ENCODE measurements at places on chromosomes 4 and X. TPM values are rescaled to one million over a fixed set of nuclear protein-coding genes. Genes with fewer than 3 reads are reported as not detected.

DNA sequence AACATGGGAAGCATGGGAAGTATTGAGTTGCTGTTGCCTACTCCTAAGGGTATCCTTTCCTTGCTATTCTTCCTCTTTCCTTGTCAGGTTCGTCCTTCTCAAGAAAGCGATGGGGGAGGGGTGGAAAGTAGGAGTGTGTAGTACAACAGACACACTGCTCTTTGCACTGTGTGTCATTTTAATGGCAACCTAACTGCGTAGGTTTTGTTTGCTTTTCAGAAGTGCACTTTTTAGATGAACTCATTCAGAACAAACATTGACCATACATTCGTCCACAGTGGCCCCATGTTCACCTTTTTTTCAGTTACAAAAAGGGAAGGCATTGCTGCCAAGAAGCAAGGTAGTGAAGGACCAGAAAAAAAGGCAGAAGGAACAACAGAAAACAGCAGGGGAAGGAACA, 10.2 kb upstream of the YIPF6 start:
- H3K4me1 ChIP-seq: peaks cover 2% of the 10 kb centered on the region
- H3K36me3 ChIP-seq: no peaks in the 10 kb centered on the region
- peaks cover 2% of the 10 kb centered on the region for H3K27me3 ChIP-seq
- no peak for DNase-seq

The DSPP gene
- total RNA-seq: not detected

GRCh38 chr4:36133658-36134057, 110.7 kb downstream of the ARAP2 start:
- H3K4me3 ChIP-seq: no peak overlapping the region
- H3K4me1 ChIP-seq: peaks cover 3% of the 10 kb centered on the region
- no peaks in the 10 kb centered on the region for H3K27me3 ChIP-seq
- DNase-seq: no peak

GRCh38 chr4:183618681-183619080, 40.3 kb downstream of the RWDD4 start:
- H3K36me3 ChIP-seq: no peaks in the 10 kb centered on the region
- DNase-seq: no peak
- no peaks in the 10 kb centered on the region for H3K4me1 ChIP-seq
- no peak overlapping the region for H3K4me3 ChIP-seq

DNA sequence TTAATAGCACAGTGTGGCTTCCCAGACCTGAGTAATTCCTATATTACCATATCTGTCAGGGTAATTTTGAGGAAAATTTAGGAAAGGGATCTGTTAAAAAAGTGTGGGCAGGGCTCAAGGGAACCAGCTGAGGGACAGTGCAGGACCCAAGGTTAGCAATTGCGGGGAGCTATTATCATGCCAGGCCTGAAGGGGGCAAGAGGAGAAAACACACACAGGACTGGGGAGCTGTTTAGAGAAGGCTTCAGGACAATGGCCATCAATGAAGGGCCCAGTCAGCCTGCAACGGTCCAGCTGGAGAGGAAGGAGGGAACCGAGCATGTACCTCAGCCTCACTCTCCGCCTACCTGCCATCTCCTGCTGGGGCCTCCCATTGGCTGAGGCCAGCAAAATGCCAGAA, 19.0 kb upstream of the NHS start:
- no peak overlapping the region for H3K4me3 ChIP-seq
- H3K27me3 ChIP-seq: peaks cover 7% of the 10 kb centered on the region
- DNase-seq: no peak
- H3K36me3 ChIP-seq: no peaks in the 10 kb centered on the region

DNA sequence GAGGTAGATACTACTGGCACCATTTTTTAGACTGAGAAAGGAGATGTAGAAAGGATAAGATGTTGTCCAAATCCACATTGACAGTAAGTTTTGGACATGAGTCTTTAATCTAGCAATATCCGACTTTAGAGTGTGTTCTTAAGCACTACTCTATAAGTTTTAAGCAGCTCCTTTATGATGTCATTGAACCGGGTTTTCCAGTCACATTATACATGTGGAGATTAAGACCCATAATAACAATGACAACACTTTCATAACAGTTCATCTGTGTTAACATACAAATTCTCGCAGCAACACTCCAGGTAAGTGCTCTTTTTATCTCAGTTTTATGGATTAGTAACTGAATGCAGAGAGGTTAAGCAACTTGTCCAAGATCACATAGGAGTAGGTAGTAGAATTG, 30.3 kb upstream of the CXCL8 start:
- H3K4me3 ChIP-seq: no peak overlapping the region
- no peaks in the 10 kb centered on the region for H3K27me3 ChIP-seq
- H3K4me1 ChIP-seq: no peaks in the 10 kb centered on the region
- no peak overlapping the region for H3K27ac ChIP-seq
- DNase-seq: no peak

The FMR1NB gene
- not detected for total RNA-seq

DNA sequence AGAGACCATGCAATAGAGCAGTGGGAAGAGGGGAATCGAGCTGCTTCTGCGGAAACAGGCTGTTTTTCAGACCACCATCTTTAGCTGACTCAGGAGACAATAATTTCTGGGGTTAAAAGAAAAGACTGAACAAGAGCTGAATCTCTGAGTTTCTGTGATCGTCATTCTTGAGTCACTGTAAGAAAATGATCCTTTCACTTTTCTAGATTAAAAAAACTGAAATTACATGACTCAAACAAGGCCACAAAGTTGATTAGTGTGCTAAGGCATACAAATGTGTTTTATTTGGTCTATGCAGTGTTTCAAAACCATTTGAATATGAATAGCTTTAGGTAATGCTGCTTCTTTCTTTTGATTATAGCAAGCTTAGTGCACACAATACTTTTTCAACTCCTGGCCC, 194.4 kb upstream of the RPL34 start:
- H3K27me3 ChIP-seq: peaks cover 3% of the 10 kb centered on the region
- H3K4me1 ChIP-seq: peaks cover 33% of the 10 kb centered on the region
- peaks cover 3% of the 10 kb centered on the region for H3K36me3 ChIP-seq

The ALAS2 gene
- total RNA-seq: not detected

The TMEM154 gene
- 21.2 TPM for total RNA-seq

DNA sequence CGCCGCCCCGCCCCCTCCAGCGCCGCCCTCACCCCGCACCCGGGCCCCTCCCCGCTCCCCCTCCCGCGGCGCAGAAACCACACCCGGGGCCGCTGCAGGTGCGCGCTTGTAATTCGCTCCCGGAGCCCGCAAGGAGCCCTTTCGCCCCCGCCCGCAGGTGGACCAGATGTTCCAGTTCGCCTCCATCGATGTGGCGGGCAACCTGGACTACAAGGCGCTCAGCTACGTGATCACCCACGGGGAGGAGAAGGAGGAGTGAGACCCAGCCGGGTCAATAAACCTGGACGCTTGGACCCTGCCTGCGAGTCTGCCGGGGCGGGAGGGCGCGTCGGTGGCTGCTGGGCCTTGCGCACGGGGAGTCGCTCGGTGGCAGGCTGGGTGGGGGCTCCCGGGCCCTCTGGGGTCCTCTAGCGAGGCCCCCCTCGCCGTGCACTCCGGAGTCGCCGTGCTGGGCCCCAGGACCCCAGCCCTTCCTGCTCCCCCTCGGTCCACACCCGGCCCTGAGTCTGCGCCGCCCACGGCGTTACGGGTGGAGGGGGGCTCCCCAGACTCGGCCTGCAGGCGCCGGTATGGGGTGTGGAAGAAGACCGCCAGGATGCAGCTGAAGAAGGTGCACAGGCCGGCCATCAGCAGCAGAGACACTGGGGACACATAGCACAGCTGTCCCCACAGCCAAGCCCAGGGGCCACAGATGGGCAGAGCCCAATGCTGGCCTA, 7.1 kb downstream of the SLC49A3 start:
- no peaks in the 10 kb centered on the region for H3K36me3 ChIP-seq
- H3K27ac ChIP-seq: no peak overlapping the region
- H3K27me3 ChIP-seq: no peaks in the 10 kb centered on the region
- DNase-seq: peak; percentile 54
- no peak overlapping the region for H3K4me3 ChIP-seq
- peaks cover 4% of the 10 kb centered on the region for H3K4me1 ChIP-seq

DNA sequence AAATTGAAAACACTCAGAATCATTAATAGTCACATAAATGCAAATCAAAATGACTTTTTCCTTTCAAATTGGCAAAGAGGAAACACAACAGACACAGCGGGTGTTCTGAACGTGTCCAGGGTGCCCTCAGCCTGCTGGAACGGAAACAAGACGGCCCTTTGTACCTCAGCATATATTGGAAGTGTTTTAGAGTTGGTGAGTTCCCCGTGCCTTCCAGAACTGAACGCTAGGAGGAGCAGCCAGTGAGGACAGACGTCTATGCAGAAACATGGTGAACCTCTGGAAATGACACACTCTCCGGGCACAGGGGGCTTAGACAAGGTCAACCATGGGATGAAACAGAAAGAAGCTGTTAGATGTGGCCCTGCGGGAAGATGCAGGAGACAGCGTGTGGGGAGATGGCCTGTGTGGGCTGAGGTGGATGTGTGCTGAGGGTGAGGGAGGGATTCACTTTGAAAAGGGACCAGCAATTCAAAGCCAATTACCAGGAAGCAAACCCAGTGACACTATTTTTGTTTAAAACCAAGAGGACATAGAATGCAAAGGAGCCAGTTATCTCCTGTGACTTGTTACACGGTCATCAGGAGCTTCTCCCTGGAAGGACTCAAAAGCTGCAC, 40.4 kb downstream of the RNF212 start:
- H3K4me1 ChIP-seq: peaks cover 10% of the 10 kb centered on the region
- H3K36me3 ChIP-seq: no peaks in the 10 kb centered on the region
- H3K27ac ChIP-seq: no peak overlapping the region
- peak; percentile 75 for DNase-seq

- no peak overlapping the region for H3K4me3 ChIP-seq
- peaks cover 11% of the 10 kb centered on the region for H3K27me3 ChIP-seq
- no peaks in the 10 kb centered on the region for H3K36me3 ChIP-seq
- H3K27ac ChIP-seq: no peak overlapping the region
- H3K4me1 ChIP-seq: no peaks in the 10 kb centered on the region
- no peak for DNase-seq
Observed at GRCh38 chr4:151238477-151238876, 38.5 kb upstream of the PRSS48 start.

DNA sequence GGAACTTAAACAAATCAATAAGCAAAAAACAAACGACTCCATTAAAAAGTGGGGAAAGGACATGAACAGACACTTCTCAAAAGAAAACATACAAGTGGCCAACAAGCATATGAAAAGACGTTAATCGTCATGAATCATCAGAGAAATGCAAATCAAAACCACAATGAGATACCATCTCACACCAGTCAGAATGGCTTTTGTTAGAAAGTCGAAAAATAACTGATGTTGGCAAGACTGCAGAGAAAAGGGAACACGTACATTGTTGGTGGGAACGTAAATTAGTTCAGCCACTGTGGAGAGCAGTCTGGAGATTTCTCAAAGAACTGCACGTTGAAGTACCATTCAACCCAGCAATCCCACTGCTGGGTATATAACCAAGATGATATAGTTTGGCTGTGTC, 23.7 kb downstream of the NEUROG2 start:
- no peaks in the 10 kb centered on the region for H3K36me3 ChIP-seq
- no peak overlapping the region for H3K27ac ChIP-seq
- DNase-seq: no peak
- no peak overlapping the region for H3K4me3 ChIP-seq
- H3K4me1 ChIP-seq: no peaks in the 10 kb centered on the region

The ATP1B4 gene
- total RNA-seq: not detected

GRCh38 chrX:39888730-39889129, 209.0 kb downstream of the BCOR start:
- H3K27ac ChIP-seq: no peak overlapping the region
- H3K36me3 ChIP-seq: no peaks in the 10 kb centered on the region
- no peak overlapping the region for H3K4me3 ChIP-seq
- DNase-seq: no peak

The CENPI gene
- 20.6 TPM for total RNA-seq

- H3K27me3 ChIP-seq: no peaks in the 10 kb centered on the region
- H3K36me3 ChIP-seq: no peaks in the 10 kb centered on the region
- no peak overlapping the region for H3K4me3 ChIP-seq
- no peaks in the 10 kb centered on the region for H3K4me1 ChIP-seq
- H3K27ac ChIP-seq: no peak overlapping the region
Observed at GRCh38 chrX:44765556-44765955, 78.3 kb upstream of the DUSP21 start.

DNA sequence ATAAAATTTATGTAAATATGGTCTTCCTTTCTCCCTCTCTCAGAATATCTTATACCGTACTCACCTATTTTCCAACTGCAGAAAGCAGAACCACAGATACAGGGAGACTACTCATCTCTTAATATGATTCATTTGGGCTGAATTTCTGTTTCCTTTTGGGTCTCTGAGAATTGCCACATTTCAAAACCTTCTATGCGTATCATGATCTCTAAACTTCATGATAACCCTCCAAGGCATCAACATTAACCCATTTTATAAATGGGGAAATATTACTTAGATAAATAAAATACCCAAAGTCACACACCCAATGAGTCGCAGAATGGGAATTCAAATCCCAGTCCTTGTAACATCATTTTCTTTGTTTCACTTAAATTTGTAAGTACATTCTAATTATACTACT, 16.6 kb upstream of the PRDM8 start:
- DNase-seq: no peak
- peaks cover 16% of the 10 kb centered on the region for H3K27me3 ChIP-seq
- H3K27ac ChIP-seq: peak overlapping the region; percentile 62
- H3K4me1 ChIP-seq: peaks cover 42% of the 10 kb centered on the region

GRCh38 chr4:164512124-164512523, 241.8 kb upstream of the SMIM31 start:
- no peaks in the 10 kb centered on the region for H3K36me3 ChIP-seq
- no peak overlapping the region for H3K4me3 ChIP-seq
- no peak overlapping the region for H3K27ac ChIP-seq
- H3K4me1 ChIP-seq: no peaks in the 10 kb centered on the region

DNA sequence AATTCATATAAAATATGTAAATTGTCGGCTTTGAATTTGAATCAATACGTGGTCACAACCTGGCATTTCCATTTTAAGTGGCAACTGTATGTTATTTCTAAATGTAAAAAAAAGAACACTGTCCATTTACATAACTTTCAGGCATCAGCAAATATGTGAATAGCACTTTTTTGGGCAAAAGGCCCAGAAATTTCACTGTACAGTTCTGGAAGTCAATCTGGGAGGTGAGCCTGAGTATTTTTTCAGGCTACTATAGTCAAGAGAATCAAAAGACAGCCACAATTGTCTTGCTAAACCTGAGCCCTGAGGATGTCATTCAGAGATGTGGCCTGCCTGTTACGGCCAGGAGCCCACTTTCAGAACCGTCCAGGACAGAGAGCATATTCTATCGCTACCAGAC, 543.9 kb upstream of the MAGEB2 start:
- no peak for DNase-seq
- H3K4me3 ChIP-seq: no peak overlapping the region

- H3K4me3 ChIP-seq: no peak overlapping the region
- peaks cover 4% of the 10 kb centered on the region for H3K36me3 ChIP-seq
- DNase-seq: no peak
- H3K27ac ChIP-seq: no peak overlapping the region
Observed at GRCh38 chr4:26590639-26591038, 6.8 kb downstream of the TBC1D19 start.

The MTNR1A gene
- total RNA-seq: not detected

- no peak overlapping the region for H3K4me3 ChIP-seq
- H3K27ac ChIP-seq: no peak overlapping the region
- H3K4me1 ChIP-seq: no peaks in the 10 kb centered on the region
- no peaks in the 10 kb centered on the region for H3K36me3 ChIP-seq
- H3K27me3 ChIP-seq: peaks cover 2% of the 10 kb centered on the region
- no peak for DNase-seq
Observed at GRCh38 chr4:84778041-84778440, 188.4 kb downstream of the WDFY3 start.
